HCT116 (cell line): ENCODE measurements at places on chromosomes 2 and 18.

DNA sequence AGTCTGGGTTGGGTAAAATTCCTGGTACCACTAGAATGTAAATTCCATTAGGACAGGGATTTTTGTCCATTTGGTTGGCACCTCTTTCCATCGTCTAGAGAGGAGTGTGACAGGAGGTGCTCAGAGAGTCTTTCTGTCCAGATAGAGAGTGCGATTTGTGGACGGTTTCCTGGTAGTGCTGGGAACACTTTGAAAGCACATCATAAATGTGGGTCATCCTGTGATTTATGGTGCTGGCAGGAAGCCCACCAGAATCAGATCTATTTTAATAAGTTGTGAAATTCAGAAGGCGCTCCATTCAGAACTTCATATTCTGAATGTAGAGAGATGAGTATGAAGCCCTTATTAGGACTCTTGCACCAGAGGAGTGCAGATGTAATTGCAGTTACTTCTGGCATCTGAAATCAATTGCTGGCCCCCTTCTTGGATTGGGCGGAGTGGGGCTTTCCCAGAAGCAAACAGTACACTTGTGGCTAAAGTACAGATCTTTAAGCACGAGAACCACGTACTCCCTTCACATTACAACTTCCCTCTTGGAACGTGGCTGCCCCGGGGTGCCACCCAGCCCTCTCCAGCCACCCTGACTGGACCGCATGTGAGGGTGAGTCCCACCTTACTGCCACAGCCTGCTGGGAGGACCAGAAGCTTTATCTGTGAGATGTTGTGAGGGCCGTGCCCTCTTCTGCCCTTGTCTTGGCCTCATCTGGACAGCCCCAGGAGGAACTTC lies 243.2 kb downstream of the MYO3B start:
- DNase-seq, result no peak

DNA sequence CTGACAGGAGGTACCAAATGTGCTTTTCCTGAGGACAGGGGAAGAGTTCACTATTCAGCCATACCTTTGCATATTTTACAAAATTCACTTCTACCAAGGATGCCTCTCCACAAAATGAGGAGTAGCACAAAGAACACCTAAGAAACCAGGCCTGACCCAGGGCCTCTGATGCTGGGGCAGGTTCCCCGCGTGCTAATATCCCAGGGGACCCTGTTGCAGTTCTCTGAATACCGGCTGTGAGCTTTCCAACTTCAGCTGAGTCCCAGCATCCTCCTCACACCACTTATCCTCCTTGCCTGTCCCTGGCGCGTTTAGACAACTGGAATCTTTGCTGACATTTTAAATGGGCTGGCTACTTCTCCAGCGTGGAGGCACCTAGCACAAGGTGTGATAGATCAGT lies 142.3 kb downstream of the BCL2 start:
- DNase-seq, result no peak

DNA sequence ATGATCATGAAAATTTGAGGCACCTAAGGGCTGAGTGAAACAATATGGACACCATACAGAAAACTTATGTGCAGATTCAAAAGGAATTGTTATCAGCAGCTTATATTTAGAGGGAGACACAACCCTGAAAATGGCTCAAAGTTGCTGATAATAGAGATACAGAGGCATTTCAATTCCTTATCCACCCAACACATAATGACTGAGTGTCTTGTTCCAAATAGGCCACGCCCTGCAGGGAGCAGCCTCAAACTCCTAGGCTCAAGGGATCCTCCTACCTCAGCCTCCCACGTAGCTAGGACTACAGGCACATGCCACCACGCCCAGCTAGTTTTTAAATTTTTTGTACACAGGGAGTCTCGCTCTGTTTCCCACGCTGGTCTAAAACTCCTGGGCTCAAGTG lies 79.0 kb downstream of the LBH start:
- no peak for DNase-seq

DNA sequence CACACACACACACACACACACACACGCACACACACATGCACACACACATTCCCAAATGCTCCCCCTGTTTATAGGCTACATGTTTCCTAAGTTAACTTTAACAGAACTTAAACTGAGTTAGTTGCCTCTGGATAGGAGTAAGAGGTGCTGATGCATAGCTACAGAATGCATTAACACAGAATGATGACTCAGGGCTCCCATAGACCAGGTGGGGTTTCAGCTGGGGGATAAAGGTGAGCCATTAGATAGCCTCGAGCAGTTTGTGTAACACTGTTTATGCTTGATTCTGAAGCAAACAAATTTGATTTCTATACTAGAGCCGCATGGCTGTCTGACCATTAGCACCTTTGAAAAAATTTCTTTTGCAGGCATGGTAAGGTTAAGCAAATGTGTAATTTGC lies 741.0 kb downstream of the PLCL1 start:
- no peak for DNase-seq

GRCh38 chr2:46825231-46825938 lies 90.2 kb downstream of the MCFD2 start:
- no peak for DNase-seq

DNA sequence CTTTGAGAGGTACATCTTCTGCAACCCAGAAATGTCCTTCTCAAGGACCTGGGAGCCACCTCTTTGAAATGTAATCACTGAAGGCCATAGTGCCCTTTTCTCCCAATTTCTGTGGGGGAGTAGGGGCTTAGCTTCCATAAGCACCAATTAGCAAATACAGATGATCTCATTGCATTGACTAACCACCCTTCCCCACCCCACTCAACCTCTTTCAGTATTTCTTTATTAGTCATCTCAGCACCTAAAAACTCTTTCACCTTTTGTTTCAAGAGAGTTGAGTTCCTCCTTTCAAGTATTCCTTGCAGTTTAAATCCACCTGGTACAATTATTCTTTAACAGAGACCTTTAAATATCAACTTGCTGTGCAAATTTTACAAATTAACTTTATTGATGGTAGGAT lies 1011.8 kb upstream of the CDH2 start:
- no peak for DNase-seq

DNA sequence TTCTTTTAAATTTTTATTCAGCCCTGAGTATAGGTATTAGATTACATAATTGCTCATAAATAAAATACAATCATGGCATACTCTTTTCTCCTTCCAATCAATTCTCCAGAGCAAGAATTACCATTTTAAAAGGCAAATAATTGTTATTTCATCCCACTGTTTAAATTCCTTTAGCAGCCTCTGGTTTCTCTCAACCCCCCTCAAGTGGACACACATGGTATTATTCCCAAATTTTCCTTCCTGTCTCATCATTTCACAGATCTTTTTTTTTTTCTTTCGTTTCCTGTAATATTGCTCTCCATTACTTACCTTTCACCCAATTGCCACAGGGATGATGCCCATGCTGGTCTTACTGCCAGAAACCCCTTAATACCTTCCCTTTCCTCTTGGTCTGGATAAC lies 385.2 kb downstream of the RIT2 start:
- DNase-seq, result no peak

DNA sequence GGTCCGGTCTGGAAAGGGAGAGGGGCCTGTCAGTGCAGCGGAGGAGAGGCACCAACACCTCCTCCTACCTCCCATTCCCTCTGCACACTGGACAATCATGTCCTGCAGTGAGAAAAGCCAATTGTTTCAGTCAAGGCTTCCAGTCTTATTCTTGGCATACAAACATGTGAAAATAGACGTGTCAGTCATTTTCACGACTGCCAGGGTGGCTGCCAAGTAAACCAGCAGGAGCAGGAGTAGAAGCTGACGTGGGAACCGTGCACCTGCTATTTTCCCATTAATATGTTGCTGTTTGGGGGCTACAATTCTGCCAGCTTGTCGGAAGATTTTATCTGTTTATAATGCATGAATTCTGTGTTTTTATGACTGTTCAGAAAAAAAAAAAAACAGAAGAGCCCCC lies 202.3 kb downstream of the SPP2 start:
- no peak for DNase-seq

- DNase-seq, result no peak
Observed at GRCh38 chr2:150138587-150138986, 348.9 kb downstream of the RND3 start.

- no peak for DNase-seq
Observed at GRCh38 chr18:55764386-55764785, 176.4 kb upstream of the TCF4 start.
